ENCODE measurements at places on chromosomes 6 and 20.
A peak's percentile ranks its signal among the peaks of the same experiment; 100 is the strongest.

DNA sequence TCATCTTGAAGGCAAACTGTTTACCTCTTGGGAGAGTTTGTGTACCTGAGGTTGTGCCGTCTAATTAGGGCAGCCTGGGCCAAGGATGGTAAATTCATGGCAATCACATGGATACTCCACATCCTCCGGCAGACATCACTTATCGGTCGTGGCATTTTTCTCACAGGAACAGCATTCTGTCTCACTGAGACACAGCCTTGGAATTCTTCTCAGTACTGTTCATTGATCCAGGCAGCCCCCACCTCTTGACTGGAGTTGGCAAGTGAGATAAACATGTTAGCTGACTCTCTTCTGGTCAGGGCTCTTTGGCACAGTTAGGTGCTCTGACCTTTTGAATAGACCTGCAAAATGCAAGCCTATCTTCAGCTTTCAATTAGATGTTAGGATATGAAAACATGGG is 511.4 kb upstream of the FLRT3 start:
- DNase-seq: no peak

- peak; percentile 11 for DNase-seq
These were observed at the start of gene AIG1 for GRCh38 chr6:143060806-143061596. TSS of gene AIG1 (plus strand) at chr6:143060889. CDS start at chr6:143060926, 37 bp downstream.

GRCh38 chr6:111406200-111406721 is 76.8 kb downstream of the REV3L start:
- no peak for DNase-seq

DNA sequence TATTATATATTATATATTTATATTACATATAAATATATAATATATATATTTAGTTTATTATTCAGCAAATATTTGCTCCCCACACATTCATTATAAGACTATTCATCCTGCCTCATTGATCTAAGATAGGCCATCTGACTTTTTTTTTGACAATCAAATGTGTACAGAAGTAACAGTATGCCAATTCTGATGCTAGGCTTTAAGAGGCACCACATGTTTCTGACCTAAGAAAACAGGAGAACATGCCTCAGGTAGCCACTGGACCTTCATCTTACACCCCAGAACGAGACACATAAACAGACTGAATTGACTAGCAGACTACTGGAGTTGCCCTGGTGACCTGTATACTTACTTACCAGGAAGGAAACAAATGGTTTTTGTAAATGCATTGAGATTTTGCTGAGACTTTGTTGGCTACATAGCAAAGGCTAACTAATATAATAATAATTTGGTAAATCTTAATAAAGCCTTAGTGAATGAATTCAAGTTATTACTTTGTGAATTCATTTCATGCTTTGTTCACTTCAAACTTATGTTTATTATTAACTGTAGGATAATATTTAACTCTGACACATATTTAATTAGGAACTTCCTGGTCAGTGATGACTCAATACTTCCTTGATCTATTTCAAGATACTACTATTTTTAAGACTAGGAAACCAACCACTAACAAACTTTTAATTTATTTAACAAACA is 13.4 kb upstream of the MYO6 start:
- DNase-seq: no peak

DNA sequence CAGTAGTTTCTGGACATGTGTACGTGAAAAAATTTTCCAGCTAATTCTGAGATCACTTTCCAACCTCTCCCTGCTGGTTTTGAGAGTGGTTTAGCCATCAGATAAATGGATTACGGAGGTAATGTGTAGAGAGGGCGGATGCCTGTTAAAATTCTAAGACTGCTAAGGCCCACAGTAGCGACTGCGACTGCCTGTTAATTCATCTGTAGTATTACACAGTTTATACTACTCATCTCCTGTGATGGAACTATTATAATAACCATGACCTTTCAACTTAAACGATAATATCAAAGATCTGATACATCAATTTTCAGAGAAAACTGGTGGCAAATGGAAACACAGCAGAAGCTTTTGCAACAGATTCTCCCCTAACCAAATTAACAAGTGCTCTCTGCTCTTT is 102.3 kb downstream of the IRF4 start:
- no peak for DNase-seq

GRCh38 chr6:109824105-109824504 is 133.0 kb downstream of the FIG4 start:
- no peak for DNase-seq

DNA sequence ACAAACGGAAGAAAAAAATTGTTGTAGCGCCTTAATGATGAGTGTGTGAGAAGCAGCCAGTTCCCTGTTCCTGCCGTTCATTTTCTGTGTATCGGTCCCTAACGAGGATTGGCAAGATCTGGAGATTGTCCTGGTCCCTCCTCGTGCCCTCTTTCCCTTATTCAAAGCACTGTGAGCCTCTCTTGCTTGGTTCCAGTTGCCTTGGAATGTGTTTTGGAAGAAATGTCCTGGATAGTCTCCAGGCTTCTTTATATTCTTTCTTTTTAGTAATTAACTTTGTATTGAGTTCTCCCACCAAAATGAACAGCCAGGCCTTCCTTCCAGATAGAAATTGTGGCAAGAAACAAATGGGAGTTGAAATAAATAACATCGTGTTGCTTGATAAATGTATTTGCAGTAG is 348.3 kb downstream of the CDH26 start:
- no peak for DNase-seq

Measured in activated naive CD4-positive, alpha-beta T cell (primary cell).